ENCODE measurements at places on chromosomes 7 and 10.

GRCh38 chr10:6101181-6101580 is 12.3 kb downstream of the RBM17 start:
- no peak for DNase-seq

GRCh38 chr10:100027416-100027815 is 17.7 kb upstream of the DNMBP start:
- no peak for DNase-seq

DNA sequence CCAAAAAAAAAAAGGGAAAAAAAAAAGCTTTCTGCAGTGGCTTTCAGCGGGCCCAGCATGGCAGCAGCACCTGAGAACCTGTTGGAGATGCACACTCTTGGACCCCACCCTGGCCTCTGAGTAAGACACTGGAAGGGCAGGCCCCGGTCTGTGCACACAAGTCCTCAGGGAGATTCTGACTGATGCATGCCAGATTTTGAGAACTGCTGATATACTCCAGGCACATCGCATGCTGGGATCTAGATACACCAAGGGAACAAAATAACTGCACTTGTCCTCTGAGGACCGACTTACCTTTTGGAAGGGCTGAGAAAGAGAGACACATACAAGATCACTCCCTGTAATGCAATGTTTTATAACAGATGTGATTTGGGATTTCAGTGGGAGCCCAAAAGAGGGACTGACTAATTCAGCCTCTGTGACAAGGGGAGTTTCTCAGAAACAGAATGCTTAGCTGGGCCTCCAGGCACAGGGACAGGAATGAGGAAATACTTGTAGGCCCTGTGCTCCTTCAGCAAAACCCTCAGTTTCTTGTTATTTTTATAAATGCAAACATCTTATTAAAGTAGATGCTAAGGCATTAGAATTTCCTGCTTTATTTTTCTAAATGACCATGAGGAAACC is 8.2 kb downstream of the EGFR start:
- DNase-seq: no peak

DNA sequence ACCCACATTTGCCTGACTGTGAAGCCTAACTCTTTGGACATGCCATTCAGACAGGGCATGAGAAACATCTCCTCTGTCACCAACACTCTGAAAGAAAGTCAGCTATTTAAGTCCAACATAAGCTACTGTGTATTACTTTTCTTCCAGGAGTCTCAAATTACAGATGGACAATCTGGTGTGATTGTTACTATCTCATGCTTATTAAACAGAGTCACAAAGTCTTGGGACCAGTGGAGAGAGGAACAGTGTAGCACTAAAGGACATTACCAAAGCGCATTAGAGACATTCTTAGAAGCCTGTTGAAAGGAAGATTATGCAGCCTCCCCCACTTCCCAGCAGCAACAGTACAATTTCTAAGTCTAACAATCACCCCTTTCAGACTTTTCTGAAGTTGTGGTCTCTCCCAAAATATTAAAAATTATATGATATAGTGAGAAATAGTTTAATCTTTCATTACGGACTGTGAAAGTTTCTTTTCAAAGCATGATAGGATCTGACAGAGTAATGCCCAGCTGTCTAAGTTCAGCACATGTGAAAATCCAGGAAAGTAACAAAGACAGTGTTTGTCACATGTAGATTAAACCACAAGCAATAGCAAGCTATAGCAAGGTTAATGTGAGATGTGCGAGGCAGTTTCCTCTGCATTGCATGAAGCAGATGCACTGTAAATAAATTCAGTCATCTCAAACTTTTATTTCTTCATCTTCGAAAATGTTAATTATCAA is 280.9 kb upstream of the FZD8 start:
- no peak for DNase-seq

- no peak for DNase-seq
Observed at GRCh38 chr7:55069271-55069792, 50.5 kb downstream of the EGFR start.

DNA sequence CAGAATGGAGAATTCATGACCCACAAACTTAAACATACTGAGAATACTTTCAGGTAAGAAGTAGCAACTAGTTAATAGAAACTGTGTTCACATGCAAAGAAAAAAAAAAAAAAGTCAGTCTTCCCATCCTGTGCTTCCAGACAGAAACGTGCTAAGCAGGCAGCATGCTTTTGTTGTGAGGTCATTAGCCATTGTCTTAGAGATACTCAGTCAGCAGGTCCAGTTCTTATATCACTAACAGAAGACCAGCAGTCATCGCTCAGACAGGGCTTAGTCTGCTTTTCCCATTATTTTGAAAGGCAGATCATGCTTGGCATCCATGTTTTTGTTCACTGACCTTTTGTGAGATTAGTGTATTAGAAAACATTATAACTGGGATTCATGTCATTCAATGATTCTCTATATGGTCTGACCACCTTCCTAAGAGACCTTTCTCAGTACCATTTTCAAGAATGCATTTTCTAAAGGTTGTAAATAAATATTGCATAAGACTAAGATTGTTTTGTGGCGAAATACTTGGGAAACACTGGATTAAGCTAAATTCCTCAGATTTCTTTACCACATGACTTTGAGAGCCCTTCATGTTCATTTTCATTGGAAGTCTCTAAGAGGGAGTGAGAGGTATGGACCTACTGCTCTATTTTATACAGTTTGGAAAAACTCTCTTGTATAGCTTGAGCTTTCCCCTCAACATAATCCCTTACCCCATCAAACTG is 45.0 kb upstream of the AGBL3 start:
- no peak for DNase-seq

DNA sequence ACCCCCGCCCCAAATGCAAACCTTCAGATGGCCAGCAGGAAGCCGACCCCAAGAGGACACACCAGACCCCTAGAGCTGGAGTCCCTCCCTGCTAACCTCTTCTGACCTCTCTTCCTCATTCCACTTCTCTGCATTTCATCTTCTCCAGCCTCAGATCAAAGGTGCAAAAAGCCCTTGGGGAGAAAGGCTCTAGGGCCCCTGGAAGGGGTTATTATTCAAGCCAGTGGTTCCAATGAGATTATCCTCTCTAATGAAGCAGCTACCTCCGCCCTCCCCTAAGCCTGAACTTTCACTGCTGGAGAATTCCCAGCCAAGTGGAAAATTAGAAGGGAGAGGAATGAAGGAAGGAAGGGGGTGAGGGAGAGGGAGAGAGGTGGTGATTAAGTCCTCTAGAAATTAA is 343.9 kb downstream of the PLXNA4 start:
- no peak for DNase-seq

DNA sequence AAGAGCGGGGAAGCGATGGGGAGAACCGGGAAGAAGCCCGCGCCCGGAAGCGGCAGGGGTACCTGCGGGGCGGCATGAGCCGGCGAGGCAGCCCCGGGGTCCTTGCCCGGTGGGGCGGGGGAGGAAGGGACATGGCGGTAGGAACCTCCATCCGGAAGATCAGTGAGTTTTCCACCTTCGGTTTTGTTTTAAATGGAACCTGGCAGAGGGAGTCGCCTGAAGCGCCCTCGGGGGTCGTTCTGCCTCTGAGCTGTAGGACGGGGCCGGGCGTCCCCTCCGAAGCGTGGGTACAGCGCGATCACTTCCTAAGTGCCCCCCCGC is 471 bp downstream of the PFKP start:
- no peak for DNase-seq

- no peak for DNase-seq
Observed at GRCh38 chr10:113137941-113138685, 188.1 kb downstream of the TCF7L2 start.

DNA sequence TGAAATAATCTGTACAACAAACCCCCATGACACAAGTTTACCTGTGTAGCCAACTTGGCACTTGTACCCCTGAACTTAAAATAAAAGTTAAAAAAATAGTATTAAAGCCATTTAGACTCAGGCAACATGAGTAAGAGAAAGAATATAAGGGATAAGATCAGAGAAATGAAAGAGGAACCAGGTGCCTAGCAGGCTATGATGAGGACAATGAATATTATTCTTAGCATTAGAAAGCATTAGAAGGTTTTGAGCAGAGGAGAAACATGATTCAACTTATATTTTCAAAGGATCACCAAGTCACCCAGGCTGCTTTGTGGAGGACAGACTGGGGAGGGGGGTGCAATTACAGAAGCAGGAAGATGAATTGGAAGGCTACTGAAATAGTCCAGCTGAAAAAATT is 48.1 kb upstream of the TES start:
- DNase-seq: no peak

GRCh38 chr10:14063531-14064285 is 267.0 kb downstream of the FRMD4A start:
- no peak for DNase-seq
